Cardiac fibroblast (primary cell): ENCODE measurements at places on chromosomes 1 and 21.

DNA sequence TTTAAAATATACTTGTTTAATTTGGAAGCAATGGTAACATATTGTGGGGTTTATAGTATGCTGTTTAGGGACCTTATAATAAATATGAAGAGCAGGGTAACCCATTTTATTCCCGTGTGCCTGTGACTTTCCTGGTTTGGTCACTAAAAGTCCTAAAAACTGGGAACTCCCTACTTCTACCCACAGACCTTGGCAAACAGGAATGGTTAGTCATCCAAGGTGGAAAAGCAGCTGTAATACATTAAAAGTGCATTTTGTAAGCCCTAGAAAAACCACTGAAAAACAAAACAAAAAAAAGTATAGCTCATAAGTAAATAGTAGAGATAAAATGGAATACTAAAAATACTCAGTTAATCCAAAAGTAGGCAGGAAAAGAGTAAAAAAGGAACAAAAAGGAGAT is 538.9 kb downstream of the LMO4 start:
- DNase-seq = peak; percentile 34

GRCh38 chr1:197995408-197996258 is 78.5 kb downstream of the LHX9 start:
- DNase-seq = no peak

DNA sequence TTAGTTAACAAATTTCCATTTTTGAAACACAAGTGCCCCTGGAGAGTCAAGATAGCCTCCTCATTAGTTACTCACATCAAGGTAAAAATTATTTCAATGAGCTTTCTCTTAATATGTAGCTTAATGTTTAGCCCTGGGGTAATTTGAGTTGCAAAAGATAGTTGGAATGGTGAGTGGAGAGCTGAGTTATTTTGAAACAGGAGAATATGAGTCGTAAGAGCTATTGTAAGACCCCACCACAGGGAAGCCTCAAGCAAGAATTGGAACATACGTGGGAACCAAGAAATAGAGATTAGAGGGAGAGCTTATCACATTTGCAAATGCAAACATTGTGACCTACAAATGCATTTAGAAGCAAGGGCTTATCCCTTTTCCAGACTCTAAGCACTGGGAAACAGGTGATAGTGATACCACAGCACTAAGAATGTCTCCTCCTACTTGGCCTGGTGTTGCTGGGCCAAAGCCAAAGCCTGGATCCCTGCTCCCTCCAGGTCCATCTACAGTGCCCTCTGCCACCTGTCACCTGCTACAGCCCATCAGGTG is 635.1 kb downstream of the PTPRC start:
- DNase-seq = peak; percentile 35

GRCh38 chr21:15062606-15062965 is 2.2 kb downstream of the NRIP1 start:
- peak; percentile 48 for DNase-seq

GRCh38 chr1:223411309-223411708 is 18.1 kb downstream of the CCDC185 start:
- peak; percentile 50 for DNase-seq

GRCh38 chr1:244226435-244226834 is 175.4 kb downstream of the ZBTB18 start:
- peak; percentile 59 for DNase-seq

- peak; percentile 48 for DNase-seq
These were observed 15.4 kb downstream of the KIF17 start for GRCh38 chr1:20702416-20702815.

- DNase-seq = peak; percentile 92
These were observed 6.6 kb upstream of the ETV3L start for GRCh38 chr1:157105988-157106812.

DNA sequence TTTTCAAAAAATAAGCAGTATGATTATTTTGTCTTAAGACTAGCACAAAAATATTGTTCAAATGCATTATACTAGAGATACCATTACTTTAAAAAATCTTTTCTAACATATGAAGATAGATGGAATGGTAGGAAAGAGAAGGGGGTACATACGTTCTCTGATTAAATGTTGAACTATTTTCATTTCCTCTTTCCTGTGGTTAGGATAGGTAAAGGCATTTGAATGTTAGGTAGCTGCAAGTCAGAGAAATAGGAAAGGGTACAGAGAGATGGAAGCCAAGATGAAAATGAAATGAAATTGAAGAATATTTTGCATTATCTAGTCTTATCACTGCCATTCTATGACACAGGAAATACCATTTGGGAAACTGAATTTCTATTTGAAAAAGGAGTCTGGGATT is 28.3 kb downstream of the TLCD4 start:
- no peak for DNase-seq

DNA sequence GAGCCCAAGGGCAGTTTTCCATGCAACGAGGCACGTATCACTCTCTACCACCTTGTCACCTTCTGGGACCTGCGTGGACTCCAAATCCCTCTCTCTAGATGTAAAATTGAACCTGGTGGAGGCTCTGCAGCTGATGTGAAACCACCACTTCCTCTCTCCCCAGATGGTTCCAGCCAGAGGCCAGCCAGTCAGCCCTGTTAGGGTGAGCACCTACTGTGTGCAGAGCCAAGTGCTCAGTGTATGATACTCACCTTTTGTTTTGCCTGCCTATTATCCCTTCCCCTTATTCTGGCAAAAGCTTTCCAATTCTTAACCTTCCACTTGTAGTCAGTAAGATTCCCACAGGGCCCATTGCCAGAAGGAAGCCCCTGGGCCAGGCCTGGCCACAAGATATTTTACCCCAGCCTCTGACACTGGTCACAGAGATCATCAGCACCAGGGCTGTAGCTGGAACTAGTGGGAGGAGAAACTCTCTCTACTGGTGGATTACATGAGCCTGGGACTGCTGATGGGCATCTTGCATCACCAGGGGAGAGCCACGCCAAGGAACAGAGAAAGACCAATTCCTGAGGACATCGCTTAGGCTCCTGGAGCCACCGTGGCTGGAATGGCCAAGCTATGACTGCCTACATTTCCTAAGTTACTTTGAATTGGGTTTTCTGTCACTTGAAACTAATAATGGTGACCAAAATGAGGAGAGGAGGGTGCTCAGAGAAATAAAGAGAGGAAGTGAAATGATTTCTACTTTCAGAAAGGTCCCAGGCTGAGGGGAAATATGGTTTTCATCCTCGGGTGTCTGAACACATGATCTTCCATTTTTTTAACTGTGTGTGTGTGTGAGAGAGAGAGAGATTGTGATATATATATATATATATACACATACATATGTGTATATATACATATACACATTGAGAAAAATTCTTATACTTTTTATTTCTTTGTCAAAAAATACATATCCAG is 26.6 kb upstream of the RD3 start:
- DNase-seq = no peak

- peak; percentile 24 for DNase-seq
These were observed 119.9 kb downstream of the FASLG start for GRCh38 chr1:172778456-172779455.

DNA sequence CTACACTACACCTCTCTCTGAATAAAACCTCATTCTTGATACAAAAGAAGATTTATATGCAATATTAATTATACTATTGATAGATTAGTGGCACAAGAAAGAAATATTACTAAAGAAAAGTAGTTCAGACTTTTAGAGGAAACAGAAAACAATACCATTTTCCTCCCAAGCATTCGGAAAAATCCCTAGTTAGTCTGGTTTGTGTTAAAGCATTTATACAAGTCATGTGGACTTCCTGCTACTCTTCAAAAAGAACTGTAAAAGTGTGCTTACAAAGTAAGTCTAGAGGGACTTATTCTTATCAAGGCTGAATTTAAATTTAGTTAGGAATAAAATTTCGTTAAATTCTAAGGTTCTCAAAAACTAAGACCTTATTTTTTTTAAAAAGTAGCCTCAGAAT is 129.1 kb downstream of the ATP1B1 start:
- DNase-seq = no peak
